ENCODE measurements at places on chromosomes 6 and 20. TPM values are rescaled to one million over a fixed set of nuclear protein-coding genes. Genes with fewer than 3 reads are reported as not detected.
A peak's percentile ranks its signal among the peaks of the same experiment; 100 is the strongest.

DNA sequence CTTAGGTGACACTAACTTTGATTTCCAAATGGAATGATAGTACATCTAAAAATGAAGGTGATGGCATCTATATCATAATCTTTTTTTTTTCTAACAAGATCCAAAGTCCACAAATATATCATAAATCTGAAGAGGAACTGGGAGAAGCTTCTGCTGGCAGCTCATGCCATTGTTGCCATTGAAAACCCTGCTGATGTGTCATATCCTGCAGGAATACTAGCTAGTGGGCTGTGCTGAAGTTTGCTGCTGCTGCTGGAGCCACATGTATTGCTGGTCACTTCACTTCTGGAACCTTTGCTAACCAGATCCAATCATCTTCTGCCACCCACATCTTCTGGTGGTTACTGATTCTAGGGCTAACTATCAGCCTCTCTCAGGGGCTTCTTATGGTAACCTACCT lies 27.4 kb upstream of the KHDC1 start:
- no peak for DNase-seq

NRSN1 gene
- total RNA-seq = not detected

PLEKHG1 gene
- total RNA-seq = 2.8 TPM

GRCh38 chr6:117619178-117619577 lies 16.9 kb upstream of the GOPC start:
- no peak for DNase-seq

DNA sequence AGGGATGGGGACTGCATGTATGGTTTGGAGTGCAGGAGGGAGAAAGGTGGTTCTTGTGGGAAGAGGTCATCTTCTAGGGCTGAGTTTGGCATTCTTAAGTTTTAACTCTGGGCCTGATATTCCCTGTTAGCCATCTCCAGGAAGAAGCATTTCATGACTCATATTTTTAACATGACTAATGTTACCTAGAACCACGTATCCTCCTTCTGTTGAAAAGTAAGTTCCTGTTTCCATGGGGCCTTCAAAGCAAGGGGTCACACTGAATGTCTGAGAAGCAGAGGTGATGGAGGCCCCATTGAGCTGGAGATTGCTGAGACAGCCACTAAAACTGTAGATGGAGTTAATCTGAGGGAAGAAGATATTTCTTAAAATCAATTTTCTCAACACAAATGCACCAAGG lies 30.2 kb downstream of the FAM229B start:
- DNase-seq = no peak

GRCh38 chr6:67210450-67210849 lies 1424.6 kb upstream of the ADGRB3 start:
- no peak for DNase-seq

RCAN2 gene
- 0.65 TPM for total RNA-seq

- DNase-seq = peak; percentile 48
Measured at GRCh38 chr6:25042536-25042935, 106.8 kb upstream of the RIPOR2 start.

KIF13A gene
- not detected for total RNA-seq

GRCh38 chr6:88145298-88145963 lies 20.7 kb downstream of the CNR1 start:
- DNase-seq = no peak

DNA sequence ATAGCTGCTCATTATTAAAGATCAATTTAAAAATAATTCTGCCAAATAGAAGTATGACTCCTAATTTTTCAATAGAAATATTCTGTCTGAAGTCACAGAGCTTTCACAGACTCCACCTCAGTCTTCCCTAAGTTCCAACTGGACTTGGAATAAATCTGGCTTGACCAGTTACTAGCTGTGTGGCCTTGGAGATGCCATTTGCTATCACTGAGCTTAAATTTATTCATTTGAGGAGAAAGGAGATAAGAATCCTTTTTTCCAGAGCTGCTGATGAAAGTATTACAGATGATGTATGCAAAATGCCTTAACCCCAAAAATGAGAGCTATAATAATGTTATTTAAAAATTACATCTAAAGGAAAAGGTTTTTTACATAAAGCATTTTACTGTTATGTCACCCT lies 125.0 kb downstream of the GJA1 start:
- no peak for DNase-seq

C20orf202 gene
- not detected for total RNA-seq

LPA gene
- not detected for total RNA-seq

GRCh38 chr6:26195376-26195923 lies 108.2 kb downstream of the HFE start:
- DNase-seq = peak; percentile 93

DNA sequence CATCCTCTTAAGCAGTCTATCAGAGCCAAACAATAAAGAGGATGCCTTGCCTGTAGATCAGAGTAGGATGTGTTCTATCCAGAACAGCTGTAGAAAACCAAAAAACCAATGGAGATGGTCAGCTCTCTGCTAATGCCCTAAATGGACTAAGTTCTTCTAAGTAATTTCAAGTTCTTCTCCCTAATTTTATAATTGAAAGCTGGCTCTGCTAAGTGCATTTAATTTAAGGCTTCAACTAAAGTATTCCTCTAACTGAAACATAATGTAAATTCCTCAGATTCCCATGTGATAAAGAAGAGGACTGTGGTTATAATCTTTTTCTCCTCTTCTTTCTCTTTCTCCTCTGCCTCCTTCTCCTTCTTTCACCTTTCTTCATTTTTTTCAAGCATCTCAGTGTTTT lies 709.5 kb downstream of the KIF16B start:
- DNase-seq = no peak

DNA sequence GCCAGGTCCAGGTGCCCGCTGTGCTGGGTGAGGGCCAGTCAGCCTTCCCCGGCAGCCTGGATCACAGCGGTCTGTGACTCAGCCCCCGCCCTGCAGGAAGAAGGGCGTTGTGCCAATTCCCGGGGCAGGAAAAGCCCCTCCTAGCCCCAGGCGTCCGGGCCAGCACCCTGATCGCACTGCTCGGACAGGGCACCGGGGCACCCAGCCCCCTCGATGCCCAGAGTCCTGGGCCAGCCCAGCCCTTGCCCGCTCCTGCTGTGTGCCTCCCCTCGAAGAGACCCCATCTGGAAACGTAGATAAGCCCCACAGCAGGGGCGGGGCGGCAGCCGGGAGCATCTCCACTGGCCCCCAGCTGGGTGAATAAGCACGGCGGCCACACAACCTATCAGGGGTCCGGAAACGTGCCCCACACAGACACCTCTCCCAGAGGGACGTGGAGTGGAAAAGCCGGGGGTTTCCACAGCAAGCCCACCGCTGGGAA lies 9.9 kb downstream of the LAMA5 start:
- no peak for DNase-seq

GRCh38 chr6:167077241-167077932 lies 45.5 kb upstream of the CCR6 start:
- no peak for DNase-seq

BPIFA1 gene
- not detected for total RNA-seq

DNA sequence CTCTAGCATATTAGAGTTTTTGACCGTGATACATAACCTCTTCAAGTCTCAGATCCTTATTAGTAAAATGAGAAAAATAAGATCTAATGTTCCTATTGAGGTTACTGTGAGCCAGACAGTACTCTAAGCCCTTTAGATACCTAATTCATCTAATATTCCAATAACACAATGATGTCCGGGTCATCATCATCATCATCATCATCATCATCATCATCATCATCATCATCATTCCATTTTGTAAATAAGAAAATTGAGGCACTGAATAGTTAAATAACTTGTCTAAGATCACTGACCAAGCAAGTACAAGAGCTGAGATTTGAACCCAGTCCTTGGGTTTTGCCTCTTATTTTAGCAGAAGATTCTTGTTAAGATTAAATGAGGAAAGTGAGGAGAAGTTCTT lies 643.0 kb downstream of the HDGFL1 start:
- no peak for DNase-seq

DNA sequence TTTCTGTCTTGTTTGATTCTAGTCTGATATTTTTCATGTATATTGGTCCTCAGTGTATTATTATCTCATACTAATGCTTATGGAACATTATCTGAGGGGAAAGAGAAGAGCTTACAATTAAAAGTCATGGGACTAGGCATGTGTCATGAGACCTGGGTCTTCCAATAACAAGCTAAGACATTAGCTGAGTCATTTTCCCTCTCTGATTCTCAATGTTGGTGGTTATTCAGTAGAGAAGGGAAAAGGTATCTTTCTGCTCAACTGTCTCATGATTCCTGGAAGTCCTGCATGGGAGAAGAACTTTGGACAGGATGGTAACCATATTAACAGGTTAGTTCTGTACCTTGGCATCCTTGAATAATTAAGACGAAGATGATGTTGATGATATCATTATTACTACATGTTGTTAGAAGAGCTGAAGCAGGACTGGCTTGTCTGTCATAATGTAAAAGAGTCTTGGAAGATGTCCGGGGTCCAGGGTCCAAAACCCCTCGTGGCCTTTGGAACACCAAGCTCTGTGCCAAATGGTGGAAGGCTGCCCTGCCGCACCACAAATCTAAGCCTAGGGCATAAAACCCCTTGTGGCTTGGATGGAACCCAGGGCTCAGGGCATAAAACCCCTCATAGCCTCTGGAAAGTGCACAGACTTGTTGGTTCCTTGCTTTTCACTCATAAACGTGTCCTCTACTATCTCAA lies 19.1 kb downstream of the TRIM38 start:
- no peak for DNase-seq

LKAAEAR1 gene
- total RNA-seq = 0.44 TPM

PTPRT gene
- total RNA-seq = not detected

THBS2 gene
- total RNA-seq = not detected

DNA sequence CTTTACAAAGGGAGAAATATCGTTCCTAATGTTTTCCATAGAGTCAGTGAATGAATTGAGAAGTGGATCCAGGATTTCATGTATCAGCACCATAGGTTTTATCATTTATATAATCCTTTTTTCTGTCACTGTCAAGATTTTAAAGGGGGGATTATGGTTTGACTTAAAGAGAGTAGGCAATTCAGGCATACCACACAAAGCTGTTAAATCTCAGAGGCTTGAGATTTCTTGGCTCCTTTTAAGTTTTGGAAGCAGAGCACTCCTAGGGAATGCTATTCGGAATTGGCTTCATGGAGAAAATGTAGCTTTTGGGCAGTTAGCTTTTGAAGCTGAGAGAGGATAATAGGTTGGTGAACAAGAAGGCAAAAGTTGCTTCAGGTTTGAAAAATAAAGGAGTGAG lies 274.7 kb downstream of the SOX4 start:
- no peak for DNase-seq

NRSN2 gene
- total RNA-seq = 1.2 TPM

TGM2 gene
- total RNA-seq = 0.21 TPM

DNA sequence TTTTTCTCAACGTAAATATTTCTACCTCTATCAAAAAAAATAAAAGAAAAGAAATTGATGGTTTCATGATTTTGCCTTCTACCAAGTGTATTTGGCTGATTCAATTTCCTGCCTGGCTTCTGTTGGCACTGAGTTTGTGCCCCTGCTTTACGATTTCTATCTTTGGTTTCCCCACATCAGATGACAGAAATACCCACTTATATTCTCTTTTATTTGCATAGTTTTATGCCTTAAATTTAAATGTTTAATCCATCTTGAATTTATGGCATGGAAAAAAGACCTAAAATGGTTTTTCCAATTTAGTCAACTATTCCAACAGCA lies 34.3 kb downstream of the RNF24 start:
- DNase-seq = no peak

GRCh38 chr20:10042086-10042485 lies 7.3 kb downstream of the ANKEF1 start:
- no peak for DNase-seq

- DNase-seq = no peak
Measured at GRCh38 chr6:19382676-19383075, 454.5 kb upstream of the ID4 start.

DNA sequence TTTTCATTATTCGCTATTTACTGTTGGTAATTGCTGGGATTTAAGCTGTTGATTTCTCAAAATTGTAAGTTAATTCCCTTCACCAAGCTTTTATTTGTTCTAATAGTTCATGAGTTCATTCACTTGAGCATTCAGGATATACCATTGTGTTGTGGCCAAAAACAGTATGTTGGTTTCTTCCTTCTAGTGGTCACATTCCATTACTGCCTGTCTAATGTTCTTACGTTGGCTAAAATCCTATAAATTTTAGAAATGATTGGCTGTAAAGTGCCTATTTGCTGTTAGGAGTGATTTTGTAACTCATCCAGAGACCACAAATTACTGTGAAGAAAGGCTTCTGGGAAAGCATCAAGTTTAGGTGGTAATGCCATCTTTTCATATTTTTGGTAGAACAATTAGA lies 76.3 kb downstream of the FARS2 start:
- DNase-seq = no peak
